CD4-positive, alpha-beta T cell treated with Interleukin-2 at 100 ng/mL for 4 hours (primary cell): ENCODE measurements at places on chromosomes 3 and 15.

DNA sequence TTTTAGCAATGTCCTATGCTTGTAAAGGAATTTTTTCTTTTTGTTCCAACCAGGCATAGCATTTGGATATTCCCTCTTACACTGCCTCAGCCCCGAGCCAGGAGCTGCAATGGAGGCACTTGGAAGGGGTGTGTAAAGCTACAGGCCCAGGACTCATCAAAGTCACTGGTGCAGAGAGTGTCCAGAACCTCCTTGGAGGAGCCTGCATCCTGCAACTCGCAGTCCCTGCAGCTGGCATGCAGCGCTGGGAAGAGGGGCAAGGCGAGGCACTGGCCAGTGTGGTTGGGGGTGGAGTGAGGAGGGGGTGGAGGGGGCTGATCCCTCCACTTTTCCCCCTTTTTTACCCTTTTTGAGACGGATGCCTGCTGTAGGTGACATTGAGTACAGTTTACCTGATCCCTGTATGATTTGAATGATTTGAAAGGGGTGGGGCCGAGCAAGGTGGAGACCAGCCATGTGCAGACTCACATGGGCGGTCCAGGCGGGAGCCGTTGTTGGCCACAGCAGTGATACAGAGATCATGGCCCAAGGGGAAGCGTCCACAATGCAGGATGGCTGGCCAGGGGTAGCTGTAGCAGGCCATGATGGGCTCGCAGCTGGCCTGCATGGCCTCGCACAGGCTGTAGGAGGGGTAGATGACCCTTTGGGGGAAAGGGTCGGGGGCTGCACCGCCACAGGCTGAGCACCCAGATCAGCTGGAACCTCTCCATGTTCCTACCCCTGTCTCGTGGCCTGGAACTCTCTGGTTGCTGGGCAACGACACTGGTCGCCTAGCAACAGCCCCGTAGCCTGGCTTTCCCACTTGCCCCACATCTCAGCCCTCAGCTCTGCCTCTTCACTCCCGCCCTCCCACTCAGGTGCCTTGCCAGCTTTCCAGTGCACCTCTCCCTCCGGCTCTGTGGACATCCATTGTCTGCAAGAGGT is 7.9 kb downstream of the P4HTM start:
- DNase-seq, result no peak

DNA sequence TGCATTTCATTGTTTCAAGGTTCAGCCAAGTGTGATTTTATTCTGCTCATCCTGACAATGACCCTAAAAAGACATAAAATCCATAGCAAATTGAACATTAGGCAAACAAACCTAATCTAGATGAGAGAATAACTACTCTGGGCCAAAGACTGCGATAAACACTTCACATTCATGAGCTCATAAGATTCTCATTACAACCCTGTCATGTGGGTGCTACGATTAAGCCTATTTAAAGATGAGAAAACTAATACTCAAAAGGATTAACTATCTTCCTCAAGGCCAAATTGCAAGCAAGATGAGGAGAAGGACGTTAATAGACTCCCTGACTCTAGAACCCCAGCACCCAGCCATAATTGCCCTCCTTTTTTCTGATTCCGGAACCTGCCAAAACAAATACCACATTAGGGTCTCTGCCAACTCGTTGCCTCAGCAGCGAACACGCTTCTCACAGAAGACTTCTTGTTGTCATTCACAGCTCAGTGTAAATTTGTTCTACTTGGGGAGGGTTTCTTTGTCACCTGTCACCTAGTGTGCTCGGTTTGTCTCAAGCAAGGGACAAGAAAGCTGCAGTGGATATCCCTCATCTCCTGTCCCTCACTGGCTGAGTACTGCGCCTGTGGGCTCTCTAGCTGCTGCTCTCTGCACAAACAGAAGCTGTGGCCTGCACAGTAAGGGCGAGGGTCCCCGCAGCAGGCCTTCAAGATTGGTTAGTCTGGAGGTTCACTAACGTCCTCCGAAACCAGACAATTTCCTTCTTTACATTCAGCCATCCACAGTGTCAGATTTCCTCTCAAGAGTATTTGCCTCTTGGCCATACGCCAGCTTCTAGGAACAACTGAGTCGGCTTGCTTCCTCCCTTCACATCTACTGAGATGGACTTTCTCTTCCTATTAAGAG is 200.0 kb upstream of the UBE2E2 start:
- DNase-seq, result no peak

- DNase-seq, result no peak
These were observed 32.5 kb downstream of the ITPR1 start for GRCh38 chr3:4525560-4526223.

GRCh38 chr3:73086071-73086494 is 24.6 kb downstream of the EBLN2 start:
- peak; percentile 53 for DNase-seq

DNA sequence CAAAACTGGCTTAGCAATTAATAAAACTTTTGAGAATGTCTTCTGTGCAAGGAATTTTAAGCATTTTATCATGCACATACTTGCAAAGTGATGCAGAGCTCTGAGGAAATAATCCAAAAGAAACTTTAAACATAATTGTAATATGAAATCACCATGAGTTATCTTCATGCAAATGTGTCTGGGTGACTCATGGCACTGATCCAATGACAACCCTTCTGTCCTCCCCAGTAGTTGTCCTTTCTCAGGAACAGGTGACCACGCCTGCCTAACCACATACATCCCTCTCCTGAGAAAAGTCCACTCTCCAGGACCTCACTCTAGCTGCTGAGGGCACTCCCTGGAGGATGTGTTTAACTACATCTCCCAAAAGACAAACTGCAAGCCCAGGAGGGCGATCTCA is 530.6 kb upstream of the IL12A start:
- DNase-seq, result no peak

DNA sequence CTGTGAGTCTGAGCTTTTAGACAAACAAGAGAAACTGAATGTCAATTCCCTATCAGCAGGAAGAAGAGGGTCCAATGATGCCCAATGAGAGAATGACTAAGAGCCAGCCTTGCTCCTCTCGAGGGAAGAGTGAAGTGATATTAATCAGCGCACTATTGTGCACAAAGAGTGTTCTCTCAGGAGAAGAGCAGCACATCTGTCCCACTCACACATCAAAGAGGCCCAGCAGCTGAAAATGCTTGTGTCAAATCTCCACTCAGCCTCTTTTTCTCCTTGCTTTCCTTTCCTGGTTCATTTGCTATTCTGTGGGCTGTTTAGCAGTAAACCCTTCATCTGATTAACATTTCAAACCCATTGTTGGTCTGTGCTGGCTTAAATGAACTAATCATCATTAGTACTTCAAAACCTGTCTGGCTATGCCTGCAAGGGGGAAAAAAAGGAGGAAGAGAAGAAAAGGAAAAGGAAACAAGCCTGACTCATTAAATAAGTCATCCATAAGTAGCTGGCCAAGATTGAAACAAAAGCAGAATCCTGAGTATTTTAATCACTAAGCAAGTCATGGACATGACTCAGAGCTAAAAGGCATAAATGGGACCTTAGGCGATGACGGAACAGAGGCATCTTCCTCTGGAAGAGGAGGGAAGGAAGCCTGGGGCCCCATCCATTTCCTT is 912.7 kb downstream of the TUSC7 start:
- no peak for DNase-seq

GRCh38 chr15:89783111-89783860 is 7.2 kb downstream of the MESP2 start:
- DNase-seq, result no peak

DNA sequence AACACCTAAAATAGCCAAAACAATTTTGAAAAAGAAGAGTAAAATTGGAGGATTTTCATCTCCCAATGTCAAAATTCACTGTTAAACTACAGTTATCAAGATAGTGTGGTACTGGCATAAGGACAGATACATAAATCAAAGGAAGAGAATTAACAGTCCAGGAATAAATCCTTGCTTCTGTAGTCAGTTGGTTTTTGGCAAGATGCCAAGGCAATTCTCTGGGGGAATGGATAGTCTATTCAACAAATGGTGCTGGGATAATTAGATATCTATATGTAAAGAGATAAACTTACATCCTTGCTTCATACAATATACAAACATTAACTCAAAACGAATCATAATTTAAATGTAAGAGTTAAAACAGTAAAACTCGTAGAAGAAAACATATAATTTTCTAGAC is 57.9 kb upstream of the SELENOK start:
- DNase-seq, result no peak

DNA sequence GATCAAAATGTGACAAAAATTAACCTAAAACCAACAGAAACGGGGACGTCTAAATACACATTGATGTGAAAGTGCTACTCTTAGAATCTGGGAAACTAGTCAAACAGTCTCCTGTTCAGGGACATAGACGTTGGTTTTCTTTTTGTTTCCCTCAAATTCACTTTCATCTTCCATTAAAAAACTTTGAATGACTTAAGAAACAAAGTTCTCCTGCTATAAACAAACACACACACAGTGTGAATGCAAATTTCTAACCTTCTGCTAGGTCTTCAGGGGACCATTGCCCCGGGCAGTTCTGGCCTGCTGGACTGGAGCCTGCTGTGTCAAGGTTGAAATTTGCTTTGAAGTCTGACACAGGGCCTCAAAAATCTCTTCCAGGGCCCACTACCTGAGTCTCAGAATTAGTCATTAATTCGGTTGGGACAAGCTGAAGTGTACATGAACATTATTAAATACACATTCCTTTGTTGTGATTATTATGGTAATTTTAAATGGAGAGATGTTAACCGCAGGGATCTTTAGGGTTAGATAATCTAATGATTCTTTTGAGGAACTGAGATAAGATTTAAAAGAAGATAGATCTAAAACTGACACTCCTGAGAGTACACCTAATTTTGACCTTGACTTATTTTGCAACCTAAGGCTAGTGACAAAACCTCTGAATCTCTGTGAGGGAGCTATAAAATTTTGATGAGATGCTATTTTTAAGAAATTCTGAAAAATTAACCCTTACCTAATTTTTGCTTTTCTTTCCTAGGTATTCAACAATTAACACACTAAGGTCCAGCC is 1260.4 kb downstream of the ROBO1 start:
- DNase-seq, result no peak

DNA sequence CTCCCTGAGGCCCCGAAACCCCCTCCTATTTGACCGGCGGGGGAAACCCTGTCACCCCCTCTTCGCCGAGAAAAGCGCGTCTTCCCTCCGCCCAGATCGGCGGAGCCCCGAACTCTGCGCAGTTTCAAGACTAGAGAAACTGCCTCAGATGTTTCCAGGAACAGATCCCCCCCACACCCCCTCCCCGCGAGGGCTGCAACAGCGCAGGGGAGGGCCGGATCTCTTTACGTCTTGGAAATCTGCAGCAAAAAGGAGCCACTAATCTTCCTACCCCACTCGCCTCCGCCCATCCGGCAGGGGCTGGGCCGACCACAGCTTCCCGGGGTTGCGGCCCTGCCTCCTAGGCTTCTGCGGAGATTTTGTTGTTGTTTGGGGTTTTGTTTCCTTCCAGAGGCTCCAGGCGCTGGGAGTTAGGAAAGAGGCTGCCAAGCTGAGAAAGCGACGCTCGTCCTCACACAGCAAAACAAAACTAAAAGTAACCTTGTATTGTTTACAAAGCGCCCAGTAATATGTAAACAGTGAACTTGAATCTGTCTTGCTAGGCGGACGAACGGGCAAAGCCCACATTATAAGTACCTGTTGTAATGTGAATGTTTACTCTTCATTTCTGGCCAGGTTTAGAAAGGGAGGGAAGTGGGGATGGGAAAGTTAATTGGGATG is 2.2 kb downstream of the FOXB1 start:
- peak; percentile 62 for DNase-seq

GRCh38 chr3:195042743-195043606 is 228.0 kb downstream of the XXYLT1 start:
- DNase-seq, result no peak

GRCh38 chr3:13494463-13495350 is 14.6 kb downstream of the HDAC11 start:
- DNase-seq, result no peak

DNA sequence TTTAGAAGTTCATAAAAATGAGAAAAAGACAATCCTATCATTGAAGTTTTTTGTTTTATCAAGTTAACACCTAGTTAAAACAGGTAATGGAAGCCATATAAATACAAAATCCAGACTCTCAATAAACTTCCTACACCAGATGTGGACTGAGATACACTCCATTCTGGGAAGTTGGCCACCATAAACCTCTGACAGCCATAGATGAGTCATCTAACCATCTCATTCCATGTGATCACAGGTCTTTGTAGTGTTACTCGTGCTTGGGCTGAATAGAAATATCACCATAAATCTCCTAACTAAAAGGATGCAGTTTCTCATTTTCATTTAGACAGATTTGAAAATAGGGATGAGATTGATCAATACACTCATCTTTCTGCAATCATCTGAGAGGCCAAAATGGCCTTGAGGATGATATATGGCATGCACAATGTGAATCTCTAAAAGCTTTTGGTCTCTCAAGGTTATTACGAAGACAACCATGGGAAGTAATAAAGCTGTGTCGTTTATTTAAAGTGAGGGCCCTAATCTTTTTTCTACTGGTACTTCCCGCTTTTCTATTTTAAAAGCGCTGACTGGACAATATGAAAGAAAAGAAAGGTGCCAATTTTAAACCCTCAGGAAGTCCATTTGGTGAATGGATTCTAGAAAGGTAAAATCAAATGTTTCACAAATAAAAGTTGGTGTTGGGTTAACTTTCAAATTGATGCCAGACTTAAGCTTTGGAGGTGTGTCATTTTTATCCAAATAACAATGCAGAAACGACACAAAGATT is 155.5 kb downstream of the POLR2M start:
- no peak for DNase-seq
